Stimulated activated CD4-positive, alpha-beta T cell treated with anti-CD3 and anti-CD28 coated beads, TNF-alpha, amount 100 ng/mL, for 24 hours (primary cell): ENCODE measurements at places on chromosomes 6 and 20.

- no peak for DNase-seq
Measured at GRCh38 chr20:32455171-32455900, 97.2 kb downstream of the ASXL1 start.

- DNase-seq, result no peak
Measured at GRCh38 chr6:151325075-151326050, 66.0 kb downstream of the ZBTB2 start.

GRCh38 chr20:12773936-12774335 is 234.8 kb upstream of the SPTLC3 start:
- no peak for DNase-seq

DNA sequence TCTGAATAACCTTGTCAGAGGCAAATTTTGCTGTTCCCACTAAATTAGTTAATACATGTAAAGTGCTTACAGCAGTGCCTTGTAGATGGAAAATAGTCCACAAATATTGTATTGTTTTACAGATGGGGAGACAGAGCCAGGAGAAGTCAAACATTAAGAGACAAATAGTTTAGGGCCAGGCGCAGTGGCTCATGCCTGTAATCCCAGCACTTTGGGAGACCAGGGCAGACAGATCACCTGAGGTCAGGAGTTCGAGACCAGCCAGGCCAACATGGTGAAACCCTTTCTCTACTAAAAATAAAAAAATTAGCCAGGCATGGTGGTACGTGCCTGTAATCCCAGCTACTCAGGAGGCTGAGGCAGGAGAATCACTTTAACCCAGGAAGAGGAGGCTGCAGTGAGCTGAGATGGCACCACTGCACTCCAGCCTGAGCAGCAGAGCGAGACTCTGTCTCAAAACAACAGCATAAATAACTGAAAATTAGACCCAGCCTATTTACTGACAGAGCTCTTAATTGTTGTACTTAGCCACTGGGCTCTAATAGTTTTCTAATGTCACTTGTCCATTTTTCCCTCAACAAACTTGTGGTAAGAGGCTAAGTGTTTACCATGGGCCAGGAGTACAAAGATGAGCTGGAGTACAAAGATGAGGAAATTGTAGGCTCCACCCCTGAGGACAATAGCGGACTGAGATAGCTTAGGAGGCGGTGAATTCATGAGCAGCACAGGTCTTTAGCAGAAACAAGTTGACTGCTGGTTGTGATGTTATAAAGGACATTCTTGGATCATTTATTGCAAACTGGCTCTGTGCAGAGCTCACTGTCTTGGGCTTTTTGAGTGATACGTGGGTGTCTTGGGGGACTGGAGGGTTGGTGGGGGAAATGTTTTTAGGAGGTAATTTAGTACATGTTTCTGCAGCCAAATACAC is 6.4 kb downstream of the ZSWIM3 start:
- DNase-seq, result no peak

DNA sequence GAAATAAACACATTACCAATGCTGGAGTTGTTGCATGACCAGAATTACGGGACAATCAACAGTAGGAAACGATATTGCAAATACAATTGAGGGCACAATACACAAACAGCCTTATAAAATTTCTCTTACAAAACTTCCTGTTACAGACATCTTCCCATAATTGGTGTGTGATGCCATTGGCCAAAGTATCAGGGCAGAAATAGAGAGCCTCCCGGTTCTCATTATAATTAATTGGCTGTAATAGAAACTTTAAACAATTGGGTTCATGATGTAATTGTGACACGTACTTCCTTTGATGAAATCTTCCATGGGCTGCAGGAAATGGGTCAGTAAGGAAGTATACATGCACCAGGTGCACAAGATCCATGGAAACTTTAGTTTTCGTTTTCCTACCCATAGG is 40.3 kb upstream of the RALGAPA2 start:
- DNase-seq, result no peak

GRCh38 chr6:140124498-140124897 is 750.0 kb upstream of the CITED2 start:
- no peak for DNase-seq

DNA sequence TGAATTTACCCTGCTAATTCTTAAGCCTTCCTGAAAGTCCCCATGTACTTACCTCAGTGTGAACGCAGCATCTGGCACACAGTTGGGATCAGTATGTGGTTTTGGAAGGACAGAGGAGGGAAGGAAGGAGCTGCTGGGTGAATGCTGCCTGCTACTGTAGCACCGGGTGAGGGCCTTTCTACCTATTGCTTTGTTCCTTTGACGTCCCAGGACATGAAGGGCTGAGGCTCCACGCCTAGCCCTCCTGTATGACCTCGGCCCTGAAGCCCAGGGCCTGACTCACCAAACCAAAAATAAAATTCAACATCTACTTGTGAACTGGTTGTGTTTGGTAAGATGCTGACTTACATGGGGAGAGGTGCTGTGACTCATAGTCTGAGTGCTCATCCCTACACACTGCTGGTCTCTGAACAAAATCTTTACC is 51.1 kb downstream of the ARID1B start:
- peak; percentile 18 for DNase-seq

- DNase-seq, result no peak
Measured at GRCh38 chr6:13527671-13528056, 40.3 kb upstream of the GFOD1 start.

DNA sequence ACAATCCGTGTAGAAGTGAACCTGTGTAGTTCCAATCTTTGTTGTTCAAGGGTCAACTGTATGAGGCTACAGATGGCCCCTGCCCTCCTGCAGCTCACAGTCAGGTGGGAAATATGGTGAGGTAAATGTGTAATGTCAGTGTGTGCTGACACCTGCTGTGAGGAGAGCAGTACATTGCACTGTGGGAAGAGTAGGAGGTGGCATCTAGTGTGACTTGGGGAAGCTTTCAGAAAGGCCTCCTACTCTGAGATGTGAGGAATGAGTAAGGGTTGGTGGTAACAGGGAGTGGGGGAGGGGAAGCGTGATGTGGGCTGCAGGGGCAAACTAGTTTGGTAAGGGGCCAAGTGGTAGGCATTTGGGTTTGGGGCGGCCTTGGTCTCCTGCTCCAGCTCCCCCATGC is 188.8 kb downstream of the FARS2 start:
- DNase-seq, result no peak

- DNase-seq, result no peak
Measured at GRCh38 chr6:128240024-128240428, 280.4 kb downstream of the PTPRK start.

DNA sequence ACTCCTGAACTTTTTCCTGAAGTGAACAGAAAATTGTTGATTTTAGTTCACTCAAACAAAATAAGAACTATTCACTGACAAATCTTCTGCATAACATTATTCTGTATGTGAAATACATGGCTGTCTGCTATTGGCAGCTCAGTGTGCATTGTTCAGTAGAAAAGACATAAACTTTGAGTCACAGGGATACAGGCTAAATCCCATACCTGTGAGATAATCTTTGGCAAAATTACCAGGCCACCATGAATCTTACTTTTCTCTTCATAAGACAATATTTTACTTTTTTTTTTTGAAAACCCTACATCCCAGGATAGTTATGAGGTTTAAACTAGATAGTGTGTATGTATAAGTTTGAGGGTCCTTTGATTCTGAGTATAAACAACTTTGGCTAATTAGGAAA is 224.8 kb downstream of the GRM1 start:
- no peak for DNase-seq

GRCh38 chr20:62979310-62979709 is 26.8 kb downstream of the SLC17A9 start:
- no peak for DNase-seq

GRCh38 chr6:52420668-52421358 is 671 bp downstream of the EFHC1 start:
- DNase-seq, result no peak

GRCh38 chr20:23091721-23092383 is 5.7 kb upstream of the CD93 start:
- no peak for DNase-seq

- DNase-seq, result no peak
Measured at GRCh38 chr6:72525821-72526510, 95.9 kb upstream of the KCNQ5 start.

GRCh38 chr20:47165376-47165865 is 191.1 kb downstream of the ZMYND8 start:
- DNase-seq, result no peak

- no peak for DNase-seq
Measured at GRCh38 chr6:151539506-151540268, 45.9 kb downstream of the CCDC170 start.

- DNase-seq, result no peak
Measured at GRCh38 chr6:154622618-154623336, 110.4 kb upstream of the SCAF8 start.

- DNase-seq, result no peak
Measured at GRCh38 chr6:110687326-110687725, 127.9 kb downstream of the CDK19 start.

- DNase-seq, result no peak
Measured at GRCh38 chr6:66429210-66429609, 722.2 kb upstream of the EYS start.

DNA sequence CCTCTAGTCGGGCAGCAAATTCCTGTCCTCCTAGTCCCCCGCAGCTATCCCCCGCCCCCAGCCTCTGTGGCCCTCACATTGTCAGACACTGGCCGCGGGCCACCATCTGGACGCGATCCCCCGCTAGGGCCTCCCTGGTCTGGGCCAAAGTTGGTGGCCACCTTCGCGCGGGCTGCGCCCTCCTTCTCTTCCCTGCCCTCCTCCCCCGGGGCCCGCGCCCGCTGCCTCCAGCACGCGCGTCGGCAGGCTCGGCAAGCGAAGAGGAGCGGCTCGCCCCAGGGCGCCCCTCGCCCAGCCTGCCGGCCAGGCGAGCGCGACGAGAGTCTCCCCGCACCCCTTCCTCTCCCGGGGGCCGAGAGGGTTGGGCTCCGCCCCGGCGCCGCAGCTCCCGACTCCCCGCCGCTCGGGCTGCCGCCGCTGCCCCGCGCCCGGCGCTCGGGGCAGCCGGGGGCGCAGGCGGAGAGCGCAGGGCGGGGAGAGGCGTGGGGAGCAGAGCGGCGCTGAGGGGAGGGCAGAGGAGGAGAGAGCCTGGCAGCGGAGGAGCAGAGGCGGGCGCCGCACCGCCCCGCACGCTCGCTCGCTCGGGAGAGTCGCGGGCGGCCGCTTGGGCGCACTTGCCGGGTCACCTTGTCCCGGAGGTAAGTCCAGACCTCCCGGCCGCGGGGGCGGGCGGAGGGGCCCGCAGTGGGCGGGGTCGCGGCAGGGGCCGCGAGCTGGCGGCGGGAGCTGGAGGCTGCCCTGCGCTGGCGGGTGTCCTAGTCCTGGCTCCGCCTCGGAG is at the start of gene SYNDIG1:
Gene SYNDIG1 (plus strand): TSS at position 514 of the 778 bp plus-strand sequence. CDS start 73,469 bp downstream, outside the sequence.
- DNase-seq, result no peak

DNA sequence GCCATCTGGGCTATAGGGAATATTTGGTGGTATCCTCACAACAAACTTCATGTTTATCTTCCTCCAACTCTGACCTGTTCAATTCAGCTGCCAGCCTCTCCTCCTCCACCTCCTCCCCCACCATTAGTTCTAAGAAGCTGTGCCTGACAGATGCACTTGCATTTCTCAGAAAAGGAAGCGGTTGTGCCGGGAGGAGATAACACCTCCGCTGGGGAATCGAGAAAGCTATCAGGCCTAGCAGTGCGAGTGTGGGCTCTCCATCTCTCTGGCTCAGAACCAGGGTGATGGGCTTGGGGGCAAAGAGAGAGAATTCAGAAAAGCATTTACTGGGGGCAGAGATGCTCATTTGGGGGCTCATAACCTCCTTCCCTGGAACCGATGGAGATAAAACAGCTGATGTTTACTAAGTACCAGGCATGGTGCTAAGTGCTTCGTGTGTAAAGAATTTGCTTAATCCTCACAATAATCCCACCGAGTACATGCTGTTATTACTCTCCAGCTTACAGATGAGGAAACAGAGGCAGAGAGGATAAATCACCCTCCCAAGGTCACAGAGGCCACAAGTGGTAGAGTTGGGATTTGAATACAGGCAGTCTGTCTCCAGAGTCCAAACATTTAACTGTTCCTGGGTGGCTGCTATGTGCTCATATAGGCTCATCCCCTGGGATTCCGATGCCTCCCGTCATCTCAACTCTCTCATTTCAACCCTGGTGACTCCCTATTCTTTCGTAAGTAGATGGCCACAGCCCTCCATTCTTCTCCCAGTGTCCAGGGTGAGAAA is 38.3 kb downstream of the COX4I2 start:
- peak; percentile 55 for DNase-seq

DNA sequence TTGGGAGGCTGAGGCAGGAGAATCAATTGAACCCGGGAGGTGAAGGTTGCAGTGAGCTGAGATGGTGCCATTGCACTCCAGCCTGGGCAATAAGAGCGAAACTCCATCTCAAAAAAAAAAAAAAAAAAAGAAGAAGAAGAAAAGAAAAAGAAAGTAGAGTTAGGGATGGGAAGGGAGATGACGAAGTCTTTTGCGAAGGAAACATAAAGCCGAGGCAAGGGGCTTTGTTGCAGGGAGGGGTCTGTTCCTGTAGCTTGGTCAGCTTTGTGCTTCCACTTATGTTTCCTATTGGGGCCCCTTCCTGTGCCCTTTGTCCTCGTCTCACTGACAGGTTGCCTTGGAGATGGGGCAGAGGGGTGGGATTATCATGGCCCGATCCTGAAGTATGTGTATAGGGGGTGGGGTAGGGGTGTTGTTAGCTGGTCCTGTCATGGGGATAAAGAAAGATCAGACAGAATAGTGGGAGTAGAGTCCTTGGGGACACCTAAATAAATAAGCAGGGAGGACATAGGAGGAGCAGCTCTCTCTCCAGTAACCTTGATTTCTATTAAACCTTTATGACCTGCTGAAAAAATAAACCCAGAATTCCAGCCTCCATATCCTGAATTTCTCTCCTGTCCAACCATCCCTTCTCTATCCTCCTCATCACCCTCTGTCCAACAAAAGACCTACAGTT is 1.1 kb upstream of the CLIC1 start:
- DNase-seq, result no peak

GRCh38 chr6:100353276-100354015 is 111.3 kb downstream of the SIM1 start:
- DNase-seq, result no peak

DNA sequence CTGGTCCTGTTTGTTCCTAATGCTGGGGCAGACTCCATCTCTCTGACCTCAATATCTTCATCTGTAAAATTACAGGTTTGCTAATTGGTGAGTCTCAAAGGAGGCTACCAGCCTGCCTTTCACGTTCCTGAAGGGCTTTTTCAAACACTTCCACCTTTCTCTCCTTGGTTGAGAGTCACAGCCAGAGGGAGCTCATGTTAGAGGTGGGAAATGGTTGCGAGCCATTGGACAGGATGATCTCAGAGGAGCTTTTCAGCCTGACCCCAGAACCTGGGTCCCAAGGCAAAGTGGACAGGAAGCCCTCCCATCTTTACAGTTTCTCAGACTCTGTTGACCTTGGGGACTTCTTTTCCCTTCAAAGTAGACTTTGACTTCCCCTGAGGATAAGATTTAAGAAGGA is 37.6 kb downstream of the NDUFAF5 start:
- no peak for DNase-seq

GRCh38 chr6:41470331-41471063 is 75.7 kb upstream of the FOXP4 start:
- peak; percentile 24 for DNase-seq

GRCh38 chr6:45000833-45001232 is 327.3 kb upstream of the RUNX2 start:
- DNase-seq, result no peak
